Neural progenitor cell (in vitro differentiated cells): ENCODE measurements at places on chromosomes 3 and 15. TPM values are rescaled to one million over a fixed set of nuclear protein-coding genes. Genes with fewer than 3 reads are reported as not detected.

DNA sequence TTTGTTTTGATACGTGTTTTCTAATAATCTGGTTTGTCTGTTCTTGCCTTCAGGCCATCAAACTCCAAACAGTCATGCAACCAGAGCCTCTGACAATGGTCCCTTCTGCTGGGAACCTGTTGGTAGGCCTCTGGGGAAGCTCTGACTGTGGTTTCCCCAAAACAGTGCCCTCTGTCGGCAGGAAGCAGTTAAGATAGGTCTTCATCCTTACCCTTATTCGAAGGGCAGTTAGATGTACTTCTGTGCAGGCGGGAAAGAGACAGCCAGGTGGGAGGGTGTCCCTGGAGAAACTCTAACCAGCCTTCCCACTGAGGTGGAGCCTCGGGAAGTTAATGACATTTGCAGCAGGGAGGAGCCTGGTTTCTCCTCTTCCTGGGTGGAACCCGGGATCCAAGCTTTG, 81.6 kb upstream of the CHMP2B start:
- DNase-seq: peak; percentile 17

- no peak for DNase-seq
Measured at GRCh38 chr15:63908281-63908680, 74.5 kb upstream of the HERC1 start.

The SIAH2 gene
- total RNA-seq: 14.6 TPM in 2 replicates

The COLQ gene
- 1.5 and 2.8 TPM in 2 replicates for total RNA-seq

GRCh38 chr15:89068325-89068784, 19.9 kb upstream of the ABHD2 start:
- DNase-seq: no peak

GRCh38 chr15:85557385-85557784, 177.0 kb downstream of the AKAP13 start:
- no peak for DNase-seq

The RFT1 gene
- total RNA-seq: 17.0 and 17.2 TPM in 2 replicates

GRCh38 chr3:123788710-123789109, 95.4 kb downstream of the MYLK start:
- no peak for DNase-seq

- DNase-seq: no peak
Measured at GRCh38 chr3:73549051-73549600, 75.6 kb downstream of the PDZRN3 start.
